ENCODE measurements at places on chromosomes 13 and 19. TPM values are rescaled to one million over a fixed set of nuclear protein-coding genes. Genes with fewer than 3 reads are reported as not detected.
A peak's percentile ranks its signal among the peaks of the same experiment; 100 is the strongest.

Gene FOXA3
- total RNA-seq: not detected

- DNase-seq: no peak
Observed at GRCh38 chr19:55940306-55940705, 7.3 kb upstream of the NLRP8 start.

GRCh38 chr13:67229481-67230403 lies at the start of gene PCDH9:
Gene PCDH9, minus strand, starts transcription at chr13:67230336. Its CDS starts 1,896 bp downstream, at chr13:67228440.
- DNase-seq: no peak

Gene DAND5
- total RNA-seq: 0.20 TPM

- DNase-seq: no peak
Observed at GRCh38 chr19:29569038-29569911, 36.8 kb upstream of the POP4 start.

DNA sequence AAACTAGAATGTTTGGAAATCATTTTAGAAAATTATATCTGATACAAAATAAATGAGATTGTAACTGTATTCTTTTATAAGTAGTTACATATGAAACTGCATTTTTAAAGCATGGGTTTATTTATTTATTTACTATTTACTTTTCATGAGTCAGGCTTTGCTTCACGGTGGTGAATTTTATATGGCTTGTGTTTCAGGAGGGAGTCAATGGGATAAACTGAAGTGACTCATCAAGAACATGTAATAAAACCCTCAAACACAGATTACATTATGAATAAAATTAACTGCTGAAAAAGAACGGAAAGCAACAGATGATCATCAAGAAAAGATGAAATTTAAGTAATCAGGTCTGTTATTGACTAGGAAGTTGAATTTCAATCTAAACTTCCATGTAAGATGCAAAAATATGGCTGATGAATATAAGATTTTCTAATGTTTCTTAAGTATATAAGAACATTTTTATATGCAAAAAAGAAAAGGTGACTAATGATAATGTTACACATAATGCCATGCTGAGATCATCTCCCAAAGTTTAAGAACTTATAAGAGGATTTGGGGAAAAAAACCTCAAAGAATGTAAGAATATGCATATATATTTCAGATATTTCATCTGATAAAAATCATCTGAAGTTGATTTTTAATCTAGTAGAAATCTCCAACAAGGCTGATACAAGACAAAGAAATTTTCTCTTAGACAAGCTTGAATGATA lies 383.6 kb downstream of the SLITRK1 start:
- peak; percentile 60 for DNase-seq

- no peak for DNase-seq
Observed at GRCh38 chr13:42123600-42123999, 75.2 kb downstream of the DGKH start.

- no peak for DNase-seq
Observed at GRCh38 chr19:5891938-5892771, 11.4 kb downstream of the NDUFA11 start.

Gene TMEM86B
- total RNA-seq: 18.4 TPM

DNA sequence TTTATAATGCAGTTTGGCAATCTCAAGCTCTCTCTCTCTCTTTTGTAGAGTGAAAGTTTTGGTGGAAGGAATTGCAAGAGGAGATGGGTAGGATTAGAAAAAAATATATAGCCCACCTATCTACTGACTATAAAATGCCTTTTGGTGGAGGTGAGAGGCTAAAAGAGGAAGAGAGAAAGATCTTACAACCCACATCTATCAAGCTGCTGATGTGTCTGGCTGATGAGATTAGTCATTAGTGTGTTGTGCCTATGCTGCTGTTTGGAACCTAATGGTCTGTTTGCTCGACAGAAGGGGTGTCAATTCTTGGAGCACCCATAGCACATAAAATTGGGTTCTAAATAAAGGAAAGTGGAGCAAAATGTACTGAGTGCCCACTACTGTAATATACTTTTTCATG lies 411.0 kb downstream of the HS6ST3 start:
- no peak for DNase-seq

Gene CBY2
- not detected for total RNA-seq

DNA sequence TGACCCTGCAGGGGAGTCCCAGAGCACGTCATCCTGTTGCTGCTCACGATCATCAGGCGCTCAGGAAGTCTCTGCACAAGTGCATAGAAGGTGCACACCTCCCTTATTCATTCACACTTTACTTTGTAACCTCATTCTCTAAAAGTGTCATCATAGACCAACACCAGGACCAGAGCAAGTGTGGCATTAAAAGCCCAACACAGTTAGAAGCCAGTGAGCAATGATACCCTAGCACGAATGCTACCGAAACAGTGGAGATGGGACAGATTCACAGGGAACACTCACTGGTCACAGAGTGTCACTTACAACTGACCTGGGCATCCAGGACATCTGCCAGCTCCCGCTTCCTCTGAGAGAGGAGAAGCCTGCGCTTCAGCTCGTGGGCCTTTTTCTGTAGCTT lies 17.0 kb downstream of the HAUS8 start:
- DNase-seq: no peak

GRCh38 chr19:38665219-38665931 lies 17.9 kb downstream of the ACTN4 start:
- DNase-seq: no peak

Gene BABAM1
- 152 TPM for total RNA-seq

DNA sequence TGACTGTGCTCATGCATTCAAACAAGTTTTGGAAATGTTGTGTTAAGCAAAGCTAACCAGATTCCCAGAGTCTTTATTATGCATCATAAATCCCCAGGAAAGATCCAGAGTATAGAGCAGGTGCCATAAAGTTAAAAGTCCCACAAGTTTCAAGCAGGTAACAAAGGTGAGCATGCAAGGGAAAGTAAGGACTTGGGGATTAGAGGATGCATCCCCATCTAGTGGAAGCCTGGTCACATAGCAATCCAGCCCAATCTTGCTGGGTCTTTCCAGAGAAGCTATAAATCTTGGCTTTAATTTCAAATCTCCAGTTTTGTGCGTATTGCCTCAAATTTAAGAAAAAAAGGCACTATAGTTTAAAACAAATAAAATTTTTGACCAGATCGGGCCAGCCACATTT lies 72.7 kb downstream of the ZNF254 start:
- DNase-seq: peak; percentile 3

DNA sequence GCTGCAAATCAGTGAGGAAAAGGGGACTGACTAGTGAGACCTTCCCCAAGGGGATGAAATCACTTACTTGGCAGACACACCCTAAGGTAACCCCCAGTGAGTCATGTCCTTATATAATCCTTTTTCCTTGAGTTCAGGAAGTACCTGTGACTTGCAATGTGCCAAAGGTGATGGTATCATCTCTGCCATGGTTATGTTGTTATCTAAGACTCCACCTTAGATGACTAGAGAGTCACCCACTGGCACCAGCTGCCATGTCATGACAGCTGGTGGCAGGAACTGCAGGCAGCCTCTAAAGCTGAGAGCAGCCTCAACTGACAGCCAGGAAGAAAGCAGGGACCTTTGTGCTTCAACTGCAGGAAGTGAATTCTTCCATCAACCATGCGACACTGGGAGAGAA lies 12.5 kb downstream of the PBX4 start:
- DNase-seq: peak; percentile 100

Gene LILRA1
- total RNA-seq: not detected

DNA sequence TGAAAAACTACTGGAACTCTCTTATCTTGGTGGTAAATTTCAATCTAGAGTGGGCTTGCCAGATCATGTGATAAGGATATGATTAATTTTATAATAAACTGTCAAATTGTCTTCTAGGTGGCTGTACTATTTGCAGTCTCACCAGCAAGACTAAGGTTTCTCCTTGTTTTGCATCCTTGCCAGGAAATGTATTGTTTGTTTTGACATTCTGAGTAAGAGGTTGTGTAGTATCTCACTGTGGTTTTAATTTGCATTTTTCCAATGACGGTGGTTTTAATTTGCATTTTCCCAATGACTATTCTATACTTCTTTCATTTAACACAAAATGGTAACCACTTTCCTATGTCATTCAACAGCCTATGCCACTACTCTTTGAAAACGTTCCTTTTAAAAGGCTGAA lies 2.0 kb downstream of the CAB39L start:
- no peak for DNase-seq

Data from PC-9 (cell line).